ENCODE measurements at places on chromosomes 2 and 18.

DNA sequence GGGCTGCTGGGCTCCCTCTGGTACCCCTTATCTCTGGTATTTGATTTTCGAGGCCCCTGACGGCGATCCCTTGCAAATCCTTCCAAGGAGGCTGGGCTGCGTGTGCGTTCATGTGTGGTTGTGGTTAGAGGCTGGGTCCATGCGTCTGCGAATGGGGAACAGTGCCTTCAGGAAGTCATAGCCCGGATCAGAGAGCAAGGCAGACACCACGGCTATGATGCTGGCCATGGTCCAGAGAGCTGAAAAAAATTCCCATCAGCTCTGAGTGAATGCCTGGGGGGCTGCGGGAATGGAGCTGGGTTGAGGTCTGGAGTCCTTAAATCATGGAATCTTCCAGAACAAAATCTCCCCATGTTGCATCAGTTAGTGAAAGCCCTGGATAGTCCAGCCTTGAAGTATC is 145.5 kb downstream of the ACKR3 start:
- no peak for DNase-seq

- no peak for DNase-seq
Measured at GRCh38 chr2:71595569-71595968, 142.2 kb downstream of the DYSF start.

DNA sequence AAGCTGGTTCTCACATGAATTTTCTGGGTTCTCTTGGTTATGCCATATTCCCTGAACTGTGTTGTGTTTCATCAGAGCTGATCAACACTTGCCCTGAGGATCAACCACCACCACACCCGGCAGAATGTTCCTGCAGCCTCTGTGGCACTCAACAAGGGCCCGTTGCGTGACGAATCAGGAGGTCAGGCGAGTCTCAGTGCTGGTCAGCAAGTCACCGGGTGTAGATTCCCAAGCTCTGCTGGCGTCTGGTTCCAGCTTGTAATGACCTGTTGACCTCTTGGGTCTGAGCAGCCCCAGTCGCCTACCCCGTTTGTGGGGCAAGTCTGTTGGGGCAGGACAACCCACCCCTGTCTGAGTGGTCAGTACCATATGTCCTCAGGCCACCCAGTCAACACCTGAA is 46.0 kb downstream of the ADCY3 start:
- no peak for DNase-seq

GRCh38 chr2:64854773-64855237 is 134.4 kb upstream of the SLC1A4 start:
- DNase-seq, result no peak

DNA sequence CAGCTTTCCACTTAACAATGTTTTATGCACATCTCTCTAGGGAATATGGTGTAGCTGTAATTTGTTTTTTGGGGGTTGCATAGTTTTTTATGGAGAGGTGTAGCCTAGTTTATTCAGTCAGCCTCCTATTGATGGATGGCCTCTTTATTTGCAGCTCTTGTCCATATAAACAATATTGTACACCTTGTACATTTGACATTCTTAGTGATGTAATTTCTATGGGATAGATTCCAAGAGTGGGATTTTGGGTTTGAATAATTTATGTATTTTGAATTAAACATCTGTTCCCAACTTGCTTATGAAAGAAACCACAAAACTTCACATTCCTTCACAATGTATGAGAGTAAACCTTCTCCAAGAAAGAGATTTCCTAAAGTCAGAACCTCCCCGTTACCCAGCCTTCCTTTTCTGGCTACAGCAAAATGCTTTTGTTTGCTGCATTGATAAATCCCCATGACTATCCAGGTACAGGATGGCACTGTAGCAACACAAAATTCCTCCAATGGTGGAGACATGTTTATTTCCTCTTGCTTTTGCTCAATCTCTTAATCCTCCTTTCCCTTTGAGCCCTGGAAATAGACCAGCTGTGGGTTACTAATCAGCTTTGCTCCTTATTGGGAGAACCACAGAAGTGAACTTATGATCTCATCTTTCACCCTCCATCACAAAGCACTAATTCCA is 58.4 kb upstream of the GALR1 start:
- no peak for DNase-seq

DNA sequence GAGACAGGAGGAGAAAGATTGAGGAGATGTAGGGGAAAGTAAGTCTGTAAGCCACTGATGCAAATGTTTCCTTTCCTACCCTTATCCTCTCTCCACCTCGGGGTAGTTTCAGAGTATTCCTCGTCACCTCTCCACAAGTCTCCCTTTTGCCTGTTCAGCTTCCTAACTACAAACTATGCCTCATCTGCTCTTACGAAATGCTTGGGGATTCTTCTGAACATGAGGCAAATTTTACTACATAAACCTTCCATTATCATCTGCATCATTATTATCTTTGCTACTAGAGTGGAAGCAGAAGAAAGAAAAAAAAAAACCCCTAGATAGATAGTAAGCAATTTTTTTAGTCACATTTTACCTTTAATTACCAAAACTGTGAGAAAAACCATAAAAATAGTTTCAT is 43.1 kb upstream of the CWC22 start:
- no peak for DNase-seq

DNA sequence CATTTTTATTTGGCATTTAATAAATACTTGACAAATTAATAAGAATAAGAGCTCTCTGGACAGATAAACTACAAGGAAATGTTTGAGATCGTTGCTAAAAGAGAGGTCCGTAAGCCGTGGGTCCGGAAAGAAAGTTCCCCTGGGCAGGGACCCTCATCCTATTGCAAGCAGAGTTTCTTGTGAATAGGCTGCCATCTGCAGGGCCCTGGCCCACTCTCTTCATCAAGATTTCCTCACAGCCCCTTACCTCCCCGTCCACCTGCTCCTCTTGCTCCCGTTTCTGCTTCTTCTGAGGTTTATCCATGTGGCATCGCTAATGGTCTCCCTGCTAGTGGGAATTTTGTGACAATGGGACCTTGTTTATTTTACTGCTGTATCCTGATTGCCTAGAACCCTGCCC is 30.1 kb upstream of the MC5R start:
- no peak for DNase-seq

- no peak for DNase-seq
Measured at GRCh38 chr2:126707941-126708340, 52.0 kb downstream of the GYPC start.

DNA sequence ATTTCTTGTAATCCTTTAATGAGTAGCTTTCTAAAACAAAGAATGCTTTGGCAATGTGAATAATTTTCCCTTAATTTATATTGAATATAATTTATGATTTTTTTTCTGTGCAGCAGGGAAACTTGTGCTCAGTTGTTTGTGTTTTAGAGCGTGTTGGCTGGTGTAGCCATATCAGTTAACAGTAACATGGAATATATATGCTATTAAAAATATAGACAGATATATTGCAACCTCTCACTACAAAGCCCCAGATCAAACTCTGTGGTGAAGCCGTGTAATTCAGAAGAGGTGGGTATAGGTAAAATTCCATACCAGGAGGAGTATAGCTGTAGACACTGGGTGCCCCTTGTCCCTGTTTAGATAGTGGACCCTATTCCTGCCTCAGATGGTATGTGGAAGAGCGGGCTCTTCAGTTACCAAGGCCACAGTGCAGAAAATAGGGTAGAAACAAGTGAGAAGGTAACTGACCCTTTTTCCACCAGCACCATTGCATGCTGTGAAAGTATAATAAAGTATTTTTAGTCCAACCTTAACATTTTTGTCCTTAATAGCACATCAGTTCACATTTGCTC is 18.1 kb upstream of the RASGRP3 start:
- no peak for DNase-seq

DNA sequence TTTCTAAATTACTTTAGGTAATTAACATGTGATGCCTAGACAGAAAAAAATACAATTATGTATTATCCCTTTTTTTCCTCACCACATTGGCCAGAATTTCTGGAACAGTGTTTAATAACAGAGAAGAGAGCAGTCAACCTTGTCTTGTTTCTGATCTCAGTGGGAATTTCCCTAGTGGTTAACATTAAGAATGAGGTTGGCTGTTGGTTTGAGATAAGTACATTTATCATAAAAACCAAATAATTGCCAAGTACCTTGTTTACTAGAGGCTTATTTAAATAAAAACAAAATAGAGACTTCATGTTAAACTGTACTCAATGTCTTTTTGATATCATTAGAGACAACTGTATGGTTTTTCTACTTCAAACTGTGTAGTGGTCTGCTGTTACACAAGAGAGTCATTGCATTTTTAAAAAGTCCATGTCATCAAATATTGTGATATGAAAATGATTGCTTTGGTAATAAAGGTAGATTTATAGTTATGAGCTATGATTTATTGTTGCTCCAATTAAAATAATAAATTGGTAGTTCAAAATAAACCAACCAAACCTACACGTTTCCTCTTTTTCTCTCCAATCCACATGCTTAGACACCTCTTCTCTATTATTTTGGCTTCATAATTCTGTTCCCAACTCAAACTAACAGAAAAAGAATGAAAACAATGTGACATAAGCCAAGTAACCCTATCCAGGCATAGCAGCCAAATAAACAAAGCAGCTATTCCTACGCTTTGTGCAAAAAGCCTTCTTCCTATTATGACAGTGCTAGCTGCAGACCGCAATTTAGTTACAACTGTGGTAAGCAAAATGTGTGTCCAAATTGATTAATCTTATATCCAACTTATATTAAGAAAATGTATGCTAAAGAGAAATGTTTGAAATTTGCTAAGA is 20.9 kb upstream of the TANK start:
- DNase-seq, result no peak

DNA sequence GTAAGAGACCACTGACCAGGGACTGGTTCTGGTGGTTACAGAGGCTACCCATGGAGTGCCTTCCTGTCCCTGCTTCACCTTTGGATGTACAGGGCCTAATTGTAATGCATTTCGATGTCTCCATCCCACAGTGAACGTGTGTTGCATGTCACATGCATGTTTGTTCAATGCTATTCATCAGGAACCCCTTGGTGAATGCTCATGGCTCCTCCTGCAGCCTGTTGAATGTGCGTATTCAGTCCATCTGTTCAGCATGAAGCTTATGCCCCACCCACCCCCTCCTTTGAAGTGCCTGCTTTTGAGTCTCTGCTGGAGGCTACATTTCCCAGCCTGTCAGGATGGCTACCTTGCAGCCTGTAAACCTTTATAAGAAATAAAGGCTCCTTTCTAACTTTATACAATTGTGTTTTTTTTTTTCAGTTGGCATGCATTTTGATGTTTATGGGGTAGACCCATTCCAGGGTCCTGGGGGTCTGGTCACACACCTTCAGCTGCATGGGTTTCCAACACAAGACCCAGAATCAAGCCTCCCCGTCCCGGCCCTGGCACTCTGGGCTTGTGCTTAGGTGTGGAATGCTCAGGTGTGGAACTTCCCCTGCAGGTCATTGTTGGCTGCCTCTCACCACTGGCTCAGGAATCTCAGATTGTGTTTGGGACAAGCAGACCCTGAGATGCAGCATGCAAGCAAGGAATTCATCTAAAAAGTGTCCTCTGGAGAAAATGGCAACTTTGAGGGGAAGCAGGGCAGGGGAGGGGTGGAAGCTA is 238.8 kb upstream of the HDAC4 start:
- no peak for DNase-seq

- no peak for DNase-seq
Measured at GRCh38 chr2:152720794-152721193, 2.4 kb downstream of the ARL6IP6 start.

DNA sequence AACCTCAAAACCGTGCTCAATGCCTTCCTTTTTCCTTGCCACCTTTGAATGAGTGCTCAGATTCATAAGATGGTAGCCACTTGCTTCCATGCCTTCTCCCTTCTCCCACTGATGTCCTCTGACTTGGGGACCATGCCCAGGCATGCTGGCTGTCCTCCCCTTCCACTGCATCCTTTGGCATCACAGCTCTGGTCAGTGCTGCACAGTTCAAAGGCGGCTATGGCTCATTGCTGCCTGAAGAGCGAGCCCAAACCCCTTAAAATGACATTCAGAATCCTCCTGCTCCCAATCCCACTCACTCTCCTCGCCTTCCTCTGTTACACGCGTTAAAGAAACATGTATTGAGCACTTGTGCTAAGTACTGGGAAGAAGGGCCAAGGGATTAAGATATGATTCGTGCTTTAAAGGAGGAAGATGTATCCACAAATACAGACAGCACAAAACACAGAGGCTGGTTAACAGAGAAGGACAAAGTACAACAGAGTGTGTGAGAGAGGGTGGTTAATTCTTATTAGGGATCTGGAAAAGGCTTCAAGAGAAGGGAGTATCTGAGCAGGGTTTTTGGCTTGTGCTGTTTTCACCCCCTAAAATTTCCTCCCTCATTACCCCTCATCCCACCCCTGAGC is 81.8 kb downstream of the CERKL start:
- DNase-seq, result no peak

DNA sequence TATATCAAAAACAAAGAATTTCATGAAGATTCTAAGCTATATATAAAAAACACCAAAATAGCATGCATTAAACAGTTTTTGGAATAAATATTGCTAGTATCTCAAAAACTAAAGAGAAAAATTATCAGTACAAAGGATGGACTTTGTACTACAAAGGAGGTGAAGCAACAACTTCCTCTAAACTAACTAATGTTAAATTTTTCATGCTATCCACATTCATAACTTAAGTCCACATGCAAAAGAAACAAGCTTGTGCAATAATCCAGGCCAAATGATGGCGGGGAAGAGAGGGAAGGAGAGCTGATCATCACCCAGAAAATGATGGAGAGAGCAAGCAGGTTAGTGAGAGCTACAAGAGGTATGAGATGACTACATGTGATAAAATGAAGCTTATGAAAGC is 70.1 kb downstream of the KIDINS220 start:
- no peak for DNase-seq

- DNase-seq, result no peak
Measured at GRCh38 chr18:25422230-25422629, 70.3 kb upstream of the ZNF521 start.

- DNase-seq, result no peak
Measured at GRCh38 chr2:184685999-184686841, 87.9 kb downstream of the ZNF804A start.

DNA sequence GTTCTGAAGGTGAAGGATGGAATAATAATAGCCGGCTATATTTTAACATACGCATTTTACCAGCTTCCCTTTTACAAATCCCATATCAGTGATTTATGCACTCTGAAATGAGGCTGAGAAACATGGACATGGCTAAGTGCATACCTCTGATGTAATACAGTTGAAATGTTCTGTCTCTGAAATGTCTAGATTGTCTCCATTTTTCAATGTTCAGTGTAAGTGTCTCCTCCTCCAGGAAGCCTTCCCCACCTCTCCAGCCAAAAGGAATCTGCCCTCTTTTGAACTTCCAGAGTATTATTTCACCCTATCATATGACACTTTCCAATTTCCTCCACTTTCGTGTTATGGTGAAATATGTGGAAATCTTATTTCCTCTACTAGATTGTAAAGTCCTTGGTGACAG is 29.5 kb upstream of the ME2 start:
- no peak for DNase-seq
